ENCODE measurements at places on chromosomes 2 and 18. TPM values are rescaled to one million over a fixed set of nuclear protein-coding genes. Genes with fewer than 3 reads are reported as not detected.

ALK gene
- 0.14 TPM for total RNA-seq

SCN2A gene
- 0.26 TPM for total RNA-seq

- no peak for DNase-seq
Observed at GRCh38 chr2:172208791-172209325, 106.2 kb upstream of the DLX2 start.

GRCh38 chr2:205708231-205708631 lies 25.9 kb downstream of the NRP2 start:
- DNase-seq = no peak

UGT1A10 gene
- total RNA-seq = not detected
